NCI-H187 treated with DMSO at 0.1 percent for 48 hours (cell line): ENCODE measurements at places on chromosomes 7 and 10.

- DNase-seq: no peak
Measured at GRCh38 chr7:15757041-15758000, 70.8 kb upstream of the MEOX2 start.

- DNase-seq: no peak
Measured at GRCh38 chr10:1168763-1169162, 112.6 kb downstream of the WDR37 start.

DNA sequence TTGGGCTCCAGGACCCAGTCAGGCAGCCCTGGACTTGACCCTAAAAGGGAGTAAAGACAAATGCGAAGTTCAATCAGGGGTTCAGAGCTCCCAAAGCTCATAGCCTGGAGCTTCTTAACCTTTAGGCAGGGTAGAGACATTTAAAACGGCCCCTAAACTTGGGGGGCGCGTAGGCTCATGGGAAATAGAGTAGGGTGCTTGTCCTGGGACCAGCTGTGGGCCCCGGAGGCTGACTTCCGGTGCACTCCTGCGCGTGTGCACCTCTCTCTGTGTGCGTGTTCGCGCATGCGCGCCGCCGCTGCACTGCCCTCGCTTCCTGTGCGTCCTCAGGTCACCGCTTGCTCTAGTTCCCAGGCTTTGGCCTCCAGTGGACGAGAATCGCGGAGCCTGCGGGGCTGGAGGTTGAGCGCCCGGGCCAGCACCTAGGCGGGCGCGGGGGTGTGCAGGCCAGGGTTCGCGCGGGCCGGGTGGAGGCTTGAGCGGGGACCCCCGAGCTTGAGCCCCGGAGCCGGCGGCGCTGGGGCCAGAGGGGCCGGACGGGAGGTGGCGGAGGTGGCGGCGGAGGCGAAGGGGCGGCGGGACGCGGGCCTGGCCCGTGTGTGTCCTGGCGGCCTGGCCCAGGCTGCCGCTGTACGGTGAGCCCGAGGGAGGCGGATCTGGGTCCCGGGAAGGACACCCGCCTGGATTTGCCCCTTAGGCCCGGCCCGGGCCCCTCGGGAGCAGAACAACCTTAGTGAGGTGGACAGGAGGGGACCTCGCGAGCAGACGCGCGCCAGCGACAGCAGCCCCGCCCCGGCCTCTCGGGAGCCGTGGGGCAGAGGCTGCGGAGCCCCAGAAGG, at the start of gene RBAK:
RBAK (plus strand) TSS at position 303 of the 839 bp plus-strand sequence. CDS start 2,217 bp downstream, outside the sequence.
- DNase-seq: peak; percentile 22

- no peak for DNase-seq
Measured at GRCh38 chr7:71637578-71637977, 505.6 kb downstream of the GALNT17 start.

DNA sequence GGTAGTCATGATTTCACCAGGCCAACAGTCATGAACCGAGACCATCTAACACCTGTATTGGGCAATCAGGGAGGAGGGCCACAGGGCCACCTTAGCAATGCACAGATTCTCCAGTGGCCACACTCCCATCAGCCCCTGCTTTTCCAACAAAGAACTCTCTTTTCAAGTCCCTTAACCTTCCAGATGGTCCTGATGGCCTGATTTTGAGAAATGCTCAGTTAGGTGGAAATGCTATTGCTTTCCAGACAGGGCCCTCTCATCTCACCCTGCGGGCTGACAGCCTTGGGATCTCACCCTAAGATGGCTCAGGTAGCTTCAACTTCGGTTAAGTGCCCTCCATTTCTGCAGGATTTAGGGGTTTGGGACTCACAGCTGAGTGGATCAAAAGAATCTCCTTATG, 131.9 kb upstream of the PRR15 start:
- DNase-seq: no peak

DNA sequence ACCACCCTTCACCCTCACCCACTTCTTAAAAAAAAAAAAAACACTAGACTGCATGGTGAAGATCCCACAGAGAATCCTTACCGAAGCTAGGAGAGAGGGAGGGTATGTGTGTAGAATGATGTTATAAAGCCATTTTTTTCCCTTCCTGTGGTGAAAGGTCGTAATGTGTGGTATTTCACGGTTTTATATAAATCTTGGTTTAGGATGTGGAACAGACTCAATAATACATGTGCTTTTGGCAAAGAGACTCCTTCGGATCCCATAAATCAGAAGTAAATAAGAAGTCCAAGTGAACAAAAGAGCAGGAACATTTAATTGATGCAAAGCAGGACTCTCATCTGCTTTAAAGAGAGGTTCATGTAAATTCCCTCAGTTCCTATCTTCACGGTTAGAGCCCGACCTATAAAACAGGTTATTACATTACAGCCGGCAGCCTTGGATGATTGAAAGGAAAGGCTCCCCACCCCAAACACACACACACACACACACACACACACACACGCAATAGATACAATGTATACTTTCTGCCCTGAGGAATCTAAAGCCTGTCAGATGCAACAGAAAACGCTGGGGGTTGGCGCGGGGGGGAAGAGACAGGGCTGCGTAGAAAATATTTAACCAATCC, 8.8 kb downstream of the DLX5 start:
- DNase-seq: no peak

GRCh38 chr7:9945857-9946256, 1027.8 kb upstream of the PHF14 start:
- no peak for DNase-seq

- peak; percentile 99 for DNase-seq
Measured at GRCh38 chr7:127651556-127652332, at the start of gene SND1. Gene SND1 (plus strand): TSS chr7:127652194. CDS start chr7:127652374, 180 bp downstream.

- DNase-seq: no peak
Measured at GRCh38 chr10:80614576-80615416, 77.1 kb downstream of the SH2D4B start.

DNA sequence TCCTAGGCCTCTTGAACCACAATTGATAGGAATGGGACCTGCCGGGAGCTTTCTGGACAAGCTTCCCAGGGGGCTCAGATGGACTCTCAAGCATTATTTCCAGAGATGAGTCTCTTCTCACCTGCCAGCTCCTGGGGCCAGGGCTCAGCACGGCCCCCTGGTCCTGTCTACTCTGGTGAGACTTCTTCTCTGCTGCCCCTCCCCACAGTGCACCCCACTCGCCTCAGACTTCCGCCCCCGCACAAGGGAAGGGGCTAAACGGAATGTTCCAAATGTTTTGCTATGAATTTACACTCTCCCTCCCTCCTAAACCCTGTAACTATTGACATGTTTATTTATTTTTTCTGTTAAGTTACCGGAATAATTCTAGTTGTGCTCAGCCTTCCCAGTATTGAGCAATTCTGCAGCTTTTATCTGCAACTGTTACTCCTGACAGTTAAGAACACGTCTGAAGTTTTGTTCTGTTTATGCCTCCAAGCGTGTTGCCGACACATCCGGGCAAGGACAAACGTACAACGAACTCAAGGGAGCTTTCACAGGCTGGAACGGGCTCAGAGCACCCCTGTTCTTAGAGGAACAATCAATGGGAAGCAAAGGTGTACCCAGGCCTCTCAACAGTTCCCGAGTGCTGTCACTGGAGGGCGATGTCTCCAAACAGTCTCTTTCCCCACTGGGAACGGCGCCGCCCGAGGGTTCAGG, 55.2 kb downstream of the FHIP2A start:
- no peak for DNase-seq

DNA sequence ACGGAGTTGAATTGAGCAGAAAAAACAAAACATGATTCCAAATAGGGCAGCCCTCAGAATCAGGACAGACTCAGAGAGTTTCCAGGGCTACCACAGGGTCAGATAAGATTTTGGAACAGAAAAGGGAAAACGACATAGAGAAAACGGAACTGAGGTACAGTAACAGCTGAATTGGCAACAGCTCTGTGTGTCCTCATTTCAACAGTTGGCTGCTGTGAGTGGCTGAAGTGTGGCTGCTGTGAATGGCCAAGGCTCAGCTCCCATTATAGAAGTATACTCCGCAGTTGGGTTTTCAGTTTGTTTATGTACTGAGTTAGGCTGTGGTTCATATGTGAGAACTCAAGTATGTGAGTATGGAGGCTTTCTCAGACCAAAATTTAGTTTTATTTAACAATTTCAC, 32.0 kb downstream of the ANTXRL start:
- DNase-seq: no peak

DNA sequence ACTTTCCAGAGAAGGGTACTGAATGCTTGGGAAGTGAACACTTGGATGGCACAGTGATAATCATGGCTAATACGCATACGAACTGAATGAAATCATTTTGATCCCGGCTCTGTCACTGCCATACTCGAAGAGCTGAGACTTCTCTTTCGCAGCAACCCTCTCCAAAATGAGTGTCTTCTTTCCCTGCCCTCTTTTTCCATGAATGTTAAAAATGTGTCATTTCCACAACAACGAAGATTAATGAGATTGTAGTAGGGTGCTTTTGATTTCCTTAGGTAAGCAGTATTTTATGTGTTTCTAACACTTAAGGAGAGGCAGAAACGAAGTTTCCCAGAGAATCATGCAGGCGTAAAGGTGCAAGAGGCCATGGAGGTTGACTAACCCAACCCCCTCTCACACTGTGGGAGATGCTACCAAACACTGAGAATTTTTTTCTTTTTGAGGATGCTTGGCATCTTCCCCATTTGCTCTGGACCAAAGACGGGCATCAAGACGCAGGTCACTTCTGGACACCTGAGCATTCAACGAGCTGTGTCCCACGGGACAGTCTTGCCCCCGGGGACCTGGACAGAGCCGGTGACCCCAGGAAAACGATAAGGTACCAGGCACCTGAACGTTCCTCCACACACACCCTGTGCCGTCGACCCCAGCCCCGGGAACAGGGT, 823 bp downstream of the COPG2 start:
- no peak for DNase-seq

DNA sequence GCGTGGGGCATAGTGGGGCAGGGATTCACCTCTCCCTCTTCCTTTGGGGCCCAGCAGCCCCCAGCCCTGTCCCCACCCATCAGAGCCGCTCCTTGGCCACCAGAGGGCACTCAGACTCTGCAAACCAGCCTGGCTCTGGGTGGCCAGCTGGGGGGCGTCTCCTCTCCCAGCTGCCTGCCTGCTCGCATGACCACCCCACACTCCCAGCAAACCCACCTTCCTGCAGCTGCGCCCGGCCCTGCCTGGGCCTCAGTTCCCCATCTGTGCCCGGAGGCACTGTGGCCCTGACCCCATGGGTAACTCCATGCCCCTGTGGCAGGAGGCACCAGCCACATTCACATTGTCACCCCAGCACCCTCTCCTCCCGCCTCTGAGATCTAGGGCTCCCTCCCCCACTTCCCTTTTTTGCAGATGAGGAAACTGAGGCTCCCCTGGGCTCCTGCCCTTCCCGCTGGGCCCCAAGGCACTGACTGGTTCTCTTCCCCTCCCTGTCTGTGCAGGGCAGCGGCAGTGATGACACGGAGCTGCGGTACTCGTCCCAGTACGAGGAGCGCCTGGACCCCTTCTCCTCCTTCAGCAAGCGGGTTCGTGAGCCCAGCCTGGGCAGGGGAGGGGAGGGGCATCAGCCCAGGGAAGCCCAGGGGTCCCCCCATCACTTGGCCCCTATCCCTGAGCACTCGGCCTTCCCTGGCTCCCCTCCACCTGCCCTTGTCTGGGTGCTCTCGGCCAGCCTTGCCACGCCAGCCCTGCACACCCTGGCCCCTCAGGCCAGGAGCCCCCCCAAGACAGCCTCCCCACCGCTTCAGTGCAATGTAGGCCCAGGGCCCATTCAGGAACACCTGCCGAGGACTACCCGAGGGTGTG, 6.9 kb upstream of the SH2B2 start:
- no peak for DNase-seq

DNA sequence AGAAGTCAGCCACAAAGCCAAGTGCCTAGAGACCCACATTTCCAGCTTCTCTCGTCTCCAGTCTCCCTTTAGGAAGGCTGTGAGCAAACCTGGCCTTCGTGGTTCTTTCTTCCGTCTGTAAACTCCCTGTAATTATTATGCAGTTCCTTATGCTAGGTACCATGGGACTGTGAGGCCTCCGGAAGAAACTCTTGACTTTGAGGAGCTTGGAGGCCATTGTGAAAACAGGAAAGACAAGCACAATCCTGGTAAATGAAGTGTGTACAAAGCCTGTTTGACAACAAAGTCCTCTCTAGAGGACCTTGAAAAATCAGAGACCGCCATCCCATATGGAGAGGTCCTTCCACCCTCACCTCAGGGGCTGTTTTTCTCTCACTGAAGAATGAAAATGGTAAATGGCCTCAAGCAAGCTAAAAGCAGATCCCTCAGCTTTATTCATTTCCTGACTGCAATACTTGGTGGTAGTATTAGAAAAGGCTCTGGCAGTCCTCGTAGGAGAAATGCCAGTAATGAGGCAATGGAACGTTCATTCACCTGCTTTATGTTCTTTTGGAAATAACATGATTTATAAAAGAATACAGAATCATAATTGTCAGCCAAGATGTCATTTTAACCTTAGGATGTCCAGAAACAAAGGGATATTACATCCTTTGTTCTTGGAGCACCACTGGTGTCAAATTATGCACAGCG, 926.4 kb downstream of the LRMDA start:
- DNase-seq: no peak

DNA sequence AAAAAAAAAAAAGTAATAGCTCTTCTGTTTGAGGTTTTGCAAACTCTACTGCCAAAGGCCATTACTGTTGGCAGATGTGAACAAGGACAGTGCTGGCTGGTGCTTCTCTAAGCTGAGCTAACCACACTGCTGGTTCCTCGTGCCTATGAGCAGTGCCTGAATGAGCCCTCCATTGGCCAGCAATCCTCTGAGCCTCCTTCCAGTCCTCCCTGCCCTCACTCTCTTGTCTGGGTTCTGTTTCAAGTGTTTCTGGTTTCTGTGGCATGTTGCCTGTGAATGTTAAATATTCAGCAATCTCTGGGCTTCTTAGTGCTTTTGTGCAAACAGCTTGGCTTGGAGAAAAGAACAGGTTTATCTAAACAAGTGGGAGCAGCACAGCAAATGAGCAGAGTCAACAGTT, 161.3 kb upstream of the AUTS2 start:
- DNase-seq: no peak

GRCh38 chr7:26924149-26924767, 59.9 kb upstream of the SKAP2 start:
- DNase-seq: no peak

DNA sequence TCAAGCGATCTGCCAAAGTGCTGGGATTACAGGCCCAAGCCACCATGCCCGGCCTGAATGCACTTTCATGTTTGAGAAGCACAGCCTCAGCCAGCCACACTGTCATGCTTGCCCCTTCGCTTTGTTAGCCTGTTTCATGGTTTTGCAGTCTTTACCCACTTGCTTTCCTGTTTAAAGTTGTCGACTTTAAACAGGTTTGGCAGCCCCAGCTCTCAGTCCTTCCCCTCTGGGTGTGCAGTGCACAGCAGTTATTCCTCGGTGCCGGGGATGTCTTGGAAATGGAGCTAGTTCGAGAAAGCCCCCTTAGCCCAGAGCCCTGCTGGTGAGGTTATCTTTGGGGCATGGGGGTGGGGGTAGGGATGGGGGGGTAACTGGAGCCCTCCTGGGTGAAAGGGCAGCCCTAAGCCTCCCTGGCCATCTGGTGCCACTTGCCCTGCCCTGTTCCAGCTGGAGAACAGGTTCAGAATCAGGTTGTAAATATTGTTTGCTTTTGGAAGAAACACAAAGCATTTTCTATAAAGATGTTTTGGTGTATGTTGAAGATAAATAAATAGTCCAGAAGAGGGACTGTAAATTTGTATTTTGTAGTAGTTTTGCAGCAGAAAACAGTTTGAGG, 14.8 kb downstream of the TSPAN14 start:
- DNase-seq: no peak

- DNase-seq: no peak
Measured at GRCh38 chr7:3591944-3592343, 290.9 kb downstream of the SDK1 start.

GRCh38 chr10:3955955-3956617, 171.1 kb upstream of the KLF6 start:
- DNase-seq: no peak

GRCh38 chr10:131676046-131676799, 224.6 kb upstream of the PPP2R2D start:
- DNase-seq: no peak

- no peak for DNase-seq
Measured at GRCh38 chr10:77622889-77623291, 14.7 kb downstream of the KCNMA1 start.
